ENCODE measurements at places on chromosomes 2 and 18.

- DNase-seq, result no peak
Measured at GRCh38 chr2:219446101-219446504, 11.5 kb downstream of the SPEG start.

DNA sequence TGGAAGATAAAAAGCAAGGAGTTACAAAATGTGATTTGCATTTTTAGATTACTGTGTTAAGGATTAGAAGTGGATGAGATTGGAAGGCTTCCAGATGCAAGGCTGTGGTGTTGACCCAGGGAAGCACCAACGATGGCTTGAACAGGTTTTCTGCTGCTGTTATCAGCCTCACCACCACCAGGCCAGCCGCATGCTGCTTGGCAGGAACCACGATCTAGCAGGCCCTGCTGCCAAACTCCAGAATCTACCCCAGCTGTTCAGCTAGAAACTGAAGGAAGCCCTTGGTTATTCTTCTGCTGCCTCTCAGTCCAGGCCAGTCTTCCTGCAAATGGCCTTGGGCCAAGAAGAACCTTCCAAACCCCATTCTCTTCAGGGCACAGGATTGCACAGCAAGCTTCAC is 133.9 kb downstream of the MTCL1 start:
- no peak for DNase-seq

GRCh38 chr18:51731070-51731469 is 533.6 kb upstream of the MEX3C start:
- DNase-seq, result no peak

DNA sequence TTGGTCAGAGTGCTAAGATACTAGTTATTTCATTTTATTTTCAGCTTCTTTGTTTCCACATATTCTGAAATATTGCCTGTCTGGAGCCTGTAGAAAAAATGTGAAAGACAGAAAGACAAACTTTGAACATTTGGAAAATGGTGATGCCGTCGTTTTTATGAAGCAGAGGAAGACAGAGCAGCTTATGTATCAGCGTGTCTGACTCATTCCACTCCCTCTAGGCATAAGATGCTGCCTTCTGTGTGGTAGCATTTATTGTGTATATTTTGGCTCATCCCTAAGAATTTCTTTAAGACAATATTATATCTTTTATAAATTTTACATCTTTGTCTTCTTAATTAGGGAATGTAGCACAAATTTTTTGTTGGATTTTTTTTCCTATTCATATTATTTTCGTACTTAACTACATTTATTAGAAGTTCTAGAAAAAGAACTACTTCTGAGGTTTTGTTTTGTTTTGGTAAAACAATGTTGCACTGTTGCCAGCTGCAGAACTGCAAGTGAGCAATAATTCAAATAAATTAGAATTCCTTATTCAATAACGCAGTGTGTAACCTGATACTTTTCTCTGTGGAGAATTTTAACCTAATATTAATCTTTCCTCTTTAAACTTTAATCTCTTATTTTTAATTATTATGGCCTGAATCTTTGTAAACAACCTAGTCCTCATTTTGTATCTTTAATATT is 300.4 kb downstream of the ZNF407 start:
- no peak for DNase-seq

- DNase-seq, result no peak
Measured at GRCh38 chr2:173048897-173049661, 26.6 kb upstream of the MAP3K20 start.

- no peak for DNase-seq
Measured at GRCh38 chr2:138391946-138392345, 109.6 kb upstream of the SPOPL start.

GRCh38 chr2:227285741-227286236 is 39.3 kb upstream of the MFF start:
- no peak for DNase-seq

- no peak for DNase-seq
Measured at GRCh38 chr2:28755421-28755820, 3.8 kb downstream of the PPP1CB start.

DNA sequence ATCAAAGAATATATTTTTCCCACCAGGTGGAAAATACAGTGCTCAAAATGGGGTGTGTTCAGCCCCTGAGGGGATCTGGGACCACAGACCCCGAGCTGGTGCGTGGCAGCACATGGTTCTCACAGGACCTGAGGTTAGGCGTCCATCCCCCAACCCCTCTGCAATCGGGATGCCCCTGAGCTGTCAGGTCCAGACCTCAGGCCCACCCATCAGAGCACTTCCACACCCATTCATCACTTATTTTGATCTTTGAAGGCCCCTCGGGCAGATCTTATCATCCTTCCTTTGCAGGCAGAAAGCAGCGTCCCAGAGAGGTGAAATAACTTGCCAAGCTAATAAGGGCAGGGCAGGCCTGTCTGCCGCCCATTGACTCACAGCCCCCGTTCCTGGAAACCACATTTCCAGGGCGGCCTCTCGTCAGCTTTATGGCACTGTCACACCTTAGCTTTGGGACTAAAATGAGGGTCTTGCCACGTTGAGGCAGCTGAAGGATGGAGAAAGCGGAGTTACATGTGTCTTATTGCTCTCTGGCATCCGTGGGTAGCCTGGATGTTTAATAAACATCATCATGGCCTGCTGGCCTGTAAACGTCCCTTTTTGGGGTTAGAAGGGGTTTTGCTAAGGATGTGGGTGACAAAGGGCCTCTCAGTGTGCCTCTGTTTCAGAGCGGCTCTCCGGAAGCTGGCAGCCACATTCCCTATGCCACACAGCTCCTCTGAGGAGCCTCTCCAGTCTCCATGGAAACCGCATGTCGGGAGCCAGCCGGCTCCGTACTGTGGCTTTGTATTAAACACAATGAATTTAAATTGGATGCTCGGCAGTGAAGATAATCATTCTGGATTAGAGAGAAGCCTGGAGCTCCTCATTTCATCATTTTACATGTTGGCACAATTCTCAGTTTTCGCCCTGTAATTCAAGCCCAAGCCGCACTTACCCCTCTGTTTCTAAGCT is 58.3 kb upstream of the MAPRE3 start:
- DNase-seq, result no peak

DNA sequence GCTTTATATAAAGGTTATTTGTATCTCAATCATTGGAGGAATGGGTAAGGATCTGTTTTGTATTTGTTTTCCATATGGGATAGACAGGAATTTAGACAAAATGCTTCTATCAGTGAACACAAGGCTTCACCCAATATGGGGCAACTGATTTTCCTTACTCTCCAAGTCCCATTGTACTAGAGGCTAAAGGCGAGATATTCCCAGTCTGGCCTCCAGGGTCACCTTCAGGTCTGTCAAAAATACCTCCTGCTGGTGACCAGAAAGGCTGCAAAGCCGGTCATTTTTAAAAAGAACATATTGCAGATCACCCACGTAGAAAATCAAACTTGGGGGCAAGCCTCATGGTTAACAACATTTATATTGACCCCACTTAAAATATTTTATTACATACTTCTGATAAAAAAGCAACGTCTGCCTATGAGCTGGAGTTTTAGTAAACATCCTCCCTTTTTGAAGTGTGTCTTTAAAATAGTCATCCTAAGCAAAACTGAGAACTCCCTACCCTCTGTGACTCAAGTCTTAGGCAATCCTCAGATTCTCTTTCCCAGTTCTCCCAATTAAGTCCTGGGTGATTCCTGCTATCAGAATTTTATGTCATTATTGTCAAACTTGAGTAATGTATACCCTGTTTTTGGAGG is 276.6 kb downstream of the MREG start:
- DNase-seq, result no peak

DNA sequence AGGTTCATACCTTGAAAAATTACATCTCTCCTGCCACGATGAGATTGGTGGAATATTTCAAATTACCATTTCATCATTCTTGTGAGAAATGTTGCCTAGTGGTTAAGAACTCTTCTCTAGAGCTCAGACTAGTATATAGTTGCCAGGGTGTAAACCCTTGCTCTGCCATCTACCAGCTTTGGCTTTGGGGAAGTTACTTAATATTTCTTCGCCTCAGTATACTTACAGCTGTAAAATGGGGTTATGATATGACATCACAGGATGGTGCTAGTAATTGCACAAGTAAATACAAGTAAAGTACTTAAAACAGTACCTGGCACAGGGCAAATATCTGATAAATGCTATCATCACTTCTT is 1.5 kb downstream of the SPOPL start:
- no peak for DNase-seq

DNA sequence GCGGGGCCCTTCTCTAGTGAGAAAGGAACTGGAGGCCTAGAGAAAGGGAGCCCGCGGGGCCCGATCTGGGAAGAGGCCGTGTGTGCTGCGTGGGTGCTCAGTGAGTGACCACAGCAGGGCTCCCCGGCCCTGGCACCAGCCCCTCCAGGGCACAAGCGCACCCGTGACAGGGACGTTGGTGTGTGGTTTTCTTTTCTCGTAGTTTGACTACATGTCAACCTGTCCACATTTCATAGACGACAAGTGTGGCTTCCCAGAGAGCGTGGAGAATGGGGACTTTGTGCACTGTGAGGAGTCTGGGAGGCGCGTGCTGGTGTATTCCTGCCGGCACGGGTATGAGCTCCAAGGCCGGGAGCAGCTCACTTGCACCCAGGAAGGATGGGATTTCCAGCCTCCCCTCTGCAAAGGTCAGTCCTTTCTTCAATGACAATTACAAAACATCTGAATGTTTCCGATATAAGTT is 83.1 kb downstream of the TPO start:
- DNase-seq, result no peak

GRCh38 chr2:14520385-14520945 is 112.1 kb upstream of the LRATD1 start:
- no peak for DNase-seq

DNA sequence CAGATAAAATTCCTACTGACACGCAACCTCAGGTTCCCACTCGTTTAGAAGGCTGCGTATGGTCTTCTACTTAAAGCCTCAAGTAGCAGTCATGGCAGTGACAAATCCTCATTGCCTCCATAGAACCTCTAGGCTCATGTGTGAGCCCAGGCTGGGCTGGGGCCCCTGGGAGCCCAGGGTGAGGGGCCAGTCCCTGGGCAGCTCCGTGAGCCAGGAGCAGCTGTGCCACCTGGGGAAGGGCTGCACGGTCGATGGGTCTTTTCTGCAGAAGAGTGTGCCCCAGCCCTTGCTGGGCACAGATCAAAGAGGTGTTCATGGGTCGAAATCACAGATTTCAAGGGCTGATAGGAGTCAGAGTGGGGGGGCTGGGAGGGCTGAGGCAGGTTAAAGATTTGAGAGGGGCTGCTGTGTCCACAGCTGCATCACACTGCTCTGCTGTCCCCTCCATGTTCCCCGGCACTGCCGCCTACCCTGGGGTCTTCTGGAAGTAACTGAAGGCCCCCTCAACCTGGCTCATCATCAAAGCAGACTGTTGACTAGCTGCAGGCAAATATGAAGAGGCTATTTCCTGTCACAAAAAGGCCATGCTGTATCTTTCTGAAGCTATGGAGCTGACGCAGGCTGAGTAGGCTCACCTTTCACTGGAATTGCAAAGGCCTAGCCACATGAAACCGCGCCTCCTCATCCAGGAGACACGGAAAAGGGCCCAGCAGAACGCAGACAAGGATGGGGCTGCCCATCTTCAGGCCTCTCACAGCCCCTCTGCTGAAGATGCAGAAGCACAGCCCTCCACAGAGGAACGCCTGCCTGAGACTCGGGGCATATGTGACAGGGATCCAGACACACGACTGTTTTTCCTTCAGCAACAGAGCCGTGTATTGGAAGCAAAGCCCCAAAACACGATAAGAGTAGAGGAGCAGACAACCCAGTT is 35.7 kb upstream of the ALPP start:
- no peak for DNase-seq

DNA sequence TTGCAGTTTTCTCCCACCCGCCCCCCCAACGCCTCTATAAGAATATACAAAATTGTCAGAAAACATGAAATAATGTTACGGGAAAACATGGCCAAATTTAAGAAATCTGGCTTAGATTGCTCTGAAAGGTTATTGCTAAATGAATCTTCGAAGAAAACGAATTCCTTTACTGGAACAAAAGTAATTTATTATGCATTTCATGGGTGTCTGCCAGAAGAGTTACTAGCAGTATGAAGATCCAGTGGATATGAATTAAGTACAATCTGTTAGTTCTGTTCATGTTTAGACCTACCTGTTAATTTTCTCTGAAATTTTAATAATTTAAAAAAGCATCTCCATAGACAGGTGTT is 21.9 kb downstream of the GATA6 start:
- DNase-seq, result no peak

- DNase-seq, result no peak
Measured at GRCh38 chr18:35061804-35062203, 20.6 kb downstream of the MAPRE2 start.

DNA sequence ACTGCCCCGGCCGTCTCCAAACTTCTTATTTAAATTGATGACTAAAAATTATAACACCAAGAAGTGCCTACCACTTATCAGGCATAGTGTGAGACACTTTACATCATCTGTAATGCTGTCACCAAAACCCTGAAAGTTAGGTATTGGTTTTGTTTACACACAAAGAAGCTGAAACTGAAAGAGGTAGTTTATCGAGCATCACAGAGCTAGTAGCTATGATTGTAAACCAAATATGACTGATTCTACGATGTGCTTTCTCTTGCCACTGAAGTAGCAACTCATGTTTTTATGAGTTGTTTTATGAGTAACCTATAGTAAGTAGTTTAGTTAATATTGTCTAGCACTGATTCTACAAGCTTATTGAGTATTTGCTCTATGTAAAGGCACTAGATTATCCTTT is 31.5 kb downstream of the DYNC1I2 start:
- peak; percentile 78 for DNase-seq

GRCh38 chr2:239274391-239275043 is 126.3 kb downstream of the HDAC4 start:
- no peak for DNase-seq

- DNase-seq, result no peak
Measured at GRCh38 chr18:49839012-49839411, 25.7 kb upstream of the ACAA2 start.

GRCh38 chr2:128378231-128379020 is 59.8 kb upstream of the HS6ST1 start:
- no peak for DNase-seq

- DNase-seq, result no peak
Measured at GRCh38 chr2:158507141-158507540, 50.4 kb downstream of the PKP4 start.

DNA sequence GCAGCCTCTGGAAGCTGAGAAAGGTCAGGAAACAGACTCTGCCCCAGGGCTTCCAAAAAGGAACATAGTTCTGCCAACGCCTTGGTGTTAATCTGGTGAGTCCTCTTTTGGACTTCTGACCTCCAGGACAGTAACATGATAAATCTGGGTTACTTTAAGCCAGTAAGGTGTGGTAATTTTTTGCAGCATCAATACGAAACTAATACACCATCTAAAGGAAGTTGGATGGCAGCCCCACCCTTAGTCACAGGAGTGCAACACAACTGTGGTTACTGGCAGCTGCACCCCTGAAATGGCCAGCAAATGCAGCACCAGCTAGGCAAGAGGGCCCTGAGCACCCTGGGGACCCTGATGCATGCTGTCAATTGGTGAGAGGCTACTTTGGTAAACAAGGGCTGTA is 25.8 kb downstream of the CREG2 start:
- DNase-seq, result peak; percentile 33
